ENCODE measurements at places on chromosomes 3 and 15.

DNA sequence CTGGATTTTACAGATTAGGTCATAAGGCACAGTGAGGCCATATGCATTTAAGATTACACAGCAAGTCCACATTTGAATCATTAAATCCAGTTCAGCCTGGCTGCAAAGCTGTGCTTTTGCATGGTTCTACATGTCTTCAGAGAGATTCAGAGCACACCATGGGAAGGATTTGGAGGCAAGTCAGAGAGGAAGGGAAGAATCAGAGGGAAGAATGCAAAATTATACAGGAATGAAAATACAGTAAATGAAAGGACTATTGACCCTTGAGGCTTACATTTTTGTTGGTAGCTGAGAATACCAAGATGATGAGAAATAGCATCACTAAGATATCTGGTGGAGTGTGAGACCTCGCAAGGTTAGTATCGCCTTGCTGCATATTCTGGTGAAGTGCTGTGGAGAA lies 13.9 kb downstream of the FILIP1L start:
- DNase-seq: no peak

GRCh38 chr3:151371526-151371925 lies 13.0 kb downstream of the P2RY12 start:
- DNase-seq: no peak

GRCh38 chr15:64058279-64058678 lies 12.0 kb upstream of the DAPK2 start:
- no peak for DNase-seq

- no peak for DNase-seq
These were observed 5.5 kb downstream of the CCPG1 start for GRCh38 chr15:55402707-55403106.

DNA sequence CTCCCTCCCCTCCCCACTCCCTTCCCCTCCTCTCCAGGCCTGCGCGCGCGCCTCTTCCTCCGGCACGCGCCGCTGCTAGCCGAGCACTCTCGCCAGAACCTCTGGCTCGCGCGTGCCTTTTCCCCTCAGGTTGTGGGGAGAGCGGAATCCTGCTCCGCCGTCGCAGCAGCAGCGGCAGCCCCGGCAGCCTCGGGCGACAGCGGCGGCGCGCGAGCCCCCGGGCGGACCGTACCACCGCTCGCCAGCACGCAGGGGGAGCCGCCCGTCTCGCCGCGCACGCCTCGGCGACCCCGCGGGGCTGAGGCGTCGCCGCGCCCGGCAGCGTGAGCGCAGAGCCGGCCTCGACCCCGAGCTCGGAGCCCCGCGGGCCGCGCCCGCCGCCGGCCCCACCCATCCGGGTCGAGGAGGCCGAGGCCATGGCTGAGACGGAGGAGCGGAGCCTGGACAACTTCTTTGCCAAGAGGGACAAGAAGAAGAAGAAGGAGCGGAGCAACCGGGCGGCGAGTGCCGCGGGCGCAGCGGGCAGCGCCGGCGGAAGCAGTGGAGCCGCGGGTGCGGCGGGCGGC lies at the start of gene CDV3:
TSS of gene CDV3 (plus strand) at position 58 of the 566 bp plus-strand sequence. CDS start at position 417, 359 bp downstream.
- peak; percentile 53 for DNase-seq

GRCh38 chr3:117666325-117666724 lies 956.7 kb downstream of the TUSC7 start:
- no peak for DNase-seq

DNA sequence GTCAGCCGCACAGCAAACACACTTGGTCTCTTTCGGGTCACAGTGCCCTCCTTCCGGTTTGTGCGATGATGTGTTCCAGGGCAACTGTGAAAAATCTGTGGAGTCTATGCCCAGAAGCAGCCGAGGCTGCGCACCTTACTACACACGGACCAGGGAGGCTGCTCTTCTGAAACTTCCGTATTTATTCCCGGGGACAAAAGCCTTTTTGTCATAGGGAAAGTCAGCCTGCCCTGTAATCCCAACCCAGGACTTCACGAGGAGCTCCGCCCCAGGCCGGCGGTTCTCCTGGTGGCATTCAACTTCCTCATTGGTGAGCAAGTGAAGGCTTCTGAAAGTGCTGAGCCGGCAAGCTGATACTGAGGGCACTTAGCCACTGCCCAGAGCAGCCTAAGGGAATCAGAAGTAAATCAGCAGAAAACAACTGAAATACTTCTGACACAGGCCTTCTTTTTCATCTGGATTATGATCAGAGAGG lies 126.5 kb downstream of the FMN1 start:
- DNase-seq: peak; percentile 95

- peak; percentile 65 for DNase-seq
These were observed 51.1 kb downstream of the SERP1 start for GRCh38 chr3:150495149-150495548.

DNA sequence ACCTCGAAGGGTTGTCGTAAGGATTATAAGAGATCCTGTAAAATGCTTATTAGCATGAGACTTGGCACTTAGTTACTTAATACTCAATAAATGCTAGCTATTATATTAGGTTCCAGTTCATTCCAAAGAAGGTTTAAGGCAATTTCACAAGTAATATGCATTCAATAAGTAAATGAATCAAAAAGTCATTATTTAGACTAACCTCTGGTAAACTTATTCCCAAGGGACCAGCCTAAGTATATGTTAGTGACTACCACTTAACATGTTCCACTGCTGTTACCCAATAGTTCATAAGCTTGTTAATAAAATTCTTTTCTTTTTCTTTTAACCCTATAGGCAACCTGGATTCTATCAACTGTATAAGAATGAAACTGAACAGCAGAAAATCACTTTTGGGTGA lies 5.1 kb downstream of the PDCD10 start:
- no peak for DNase-seq

DNA sequence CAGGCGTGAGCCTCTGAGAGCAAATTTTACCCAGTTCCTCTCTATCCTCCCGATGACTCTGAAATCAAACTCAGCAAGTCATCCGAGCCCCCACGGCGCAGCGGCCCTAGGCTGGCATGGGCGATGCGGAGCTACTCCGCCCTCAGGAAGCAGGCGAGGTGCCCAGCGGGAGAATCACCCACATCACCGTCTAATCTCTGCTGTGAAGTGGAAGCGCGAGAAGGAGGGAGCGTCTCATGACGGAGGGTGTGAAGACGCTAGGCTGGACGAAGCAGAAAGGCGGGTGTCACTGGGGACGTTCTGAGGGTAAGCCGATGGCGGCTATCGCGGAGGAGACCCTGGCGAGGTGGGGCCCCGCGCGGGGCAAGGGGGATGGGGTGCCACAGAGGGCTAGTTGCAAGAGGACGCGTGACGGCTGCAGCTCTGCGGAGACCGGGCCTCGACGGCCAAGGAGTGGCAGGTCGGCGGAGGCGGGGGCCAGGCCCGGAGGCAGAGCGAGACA lies 9.1 kb upstream of the GNAI2 start:
- DNase-seq: no peak

- no peak for DNase-seq
These were observed 101.2 kb upstream of the KLF13 start for GRCh38 chr15:31225356-31225955.

GRCh38 chr15:81560405-81560804 lies 186.4 kb upstream of the TMC3 start:
- DNase-seq: no peak

GRCh38 chr15:62818691-62819090 lies 223.9 kb upstream of the TPM1 start:
- DNase-seq: no peak

DNA sequence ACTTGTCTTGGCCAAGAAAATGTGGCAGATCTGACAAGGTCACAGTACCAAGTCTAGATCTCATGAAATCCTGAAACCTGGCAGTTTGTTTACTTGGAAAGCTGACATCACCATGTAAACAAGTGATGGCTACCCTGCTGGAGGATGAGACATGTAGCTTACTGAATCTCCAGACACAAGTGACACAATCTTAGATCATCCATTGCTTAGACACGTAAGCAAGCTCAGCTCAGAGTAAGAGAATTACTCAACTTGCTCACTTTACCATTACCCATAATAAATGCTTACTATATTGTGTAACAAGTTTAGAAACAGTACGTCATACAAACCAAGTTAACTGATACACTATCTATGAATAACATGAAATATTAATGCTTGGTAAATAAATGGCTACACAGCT lies 263.8 kb downstream of the TBC1D5 start:
- DNase-seq: no peak

DNA sequence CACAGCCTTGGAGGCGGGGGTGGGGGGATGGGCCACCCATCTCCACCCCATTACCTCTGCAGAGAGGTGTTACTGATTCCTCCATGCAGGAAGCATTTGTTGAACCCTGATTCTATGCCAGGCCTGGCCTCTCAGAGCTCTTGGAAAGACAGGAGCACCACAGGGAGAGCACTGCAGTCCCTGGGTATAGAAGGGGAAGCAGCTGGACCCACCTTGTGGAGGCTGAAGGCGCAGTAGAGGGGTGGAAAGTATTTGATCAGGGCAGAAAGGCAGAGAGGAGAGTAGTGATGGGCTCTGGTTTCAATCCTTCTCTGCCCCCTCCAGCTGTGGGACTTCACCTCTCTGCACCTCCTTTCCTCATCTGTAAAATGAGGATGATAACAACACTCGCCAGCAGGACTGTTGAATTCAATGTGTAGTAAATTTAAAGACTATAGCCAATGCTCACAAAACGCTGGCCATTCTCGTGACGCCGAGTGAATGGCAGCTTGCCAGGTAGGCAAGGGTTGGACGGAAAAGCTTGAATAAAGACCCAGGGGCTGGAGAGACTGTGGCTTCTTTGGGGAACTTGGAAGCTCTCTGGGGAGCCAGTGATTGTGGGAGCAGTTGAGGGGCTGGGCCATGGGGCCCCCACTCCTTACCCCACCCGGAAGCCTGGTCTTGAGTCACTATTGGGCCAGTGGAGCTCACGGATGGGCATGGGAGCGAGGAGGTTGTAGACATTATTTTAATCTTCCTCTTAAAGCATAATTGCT lies 8.0 kb upstream of the CCDC33 start:
- no peak for DNase-seq

GRCh38 chr15:24764375-24765171 lies 89.0 kb downstream of the NPAP1 start:
- no peak for DNase-seq

GRCh38 chr3:135412475-135412874 lies 553.1 kb upstream of the PPP2R3A start:
- DNase-seq: no peak

- no peak for DNase-seq
These were observed 121.5 kb downstream of the OXNAD1 start for GRCh38 chr3:16386561-16386960.

DNA sequence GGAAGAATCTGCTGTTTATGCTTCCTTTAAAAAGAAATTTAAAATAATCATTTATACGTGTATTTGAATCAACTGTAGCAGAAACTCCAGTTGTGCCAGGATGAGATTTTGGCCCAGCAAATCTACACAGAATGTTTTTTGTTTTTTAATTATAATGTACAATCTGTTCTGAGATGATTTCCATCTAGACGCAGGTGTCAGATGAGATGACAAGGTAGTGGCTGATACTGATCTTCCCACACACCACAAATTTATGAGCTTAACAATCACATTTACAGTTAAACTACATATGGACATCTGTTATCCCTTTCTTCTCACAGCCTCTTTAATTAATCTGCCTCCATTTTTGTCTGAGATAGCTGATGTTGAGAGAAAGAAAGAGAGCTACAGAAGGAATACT lies 23.6 kb downstream of the DCLK3 start:
- DNase-seq: no peak

DNA sequence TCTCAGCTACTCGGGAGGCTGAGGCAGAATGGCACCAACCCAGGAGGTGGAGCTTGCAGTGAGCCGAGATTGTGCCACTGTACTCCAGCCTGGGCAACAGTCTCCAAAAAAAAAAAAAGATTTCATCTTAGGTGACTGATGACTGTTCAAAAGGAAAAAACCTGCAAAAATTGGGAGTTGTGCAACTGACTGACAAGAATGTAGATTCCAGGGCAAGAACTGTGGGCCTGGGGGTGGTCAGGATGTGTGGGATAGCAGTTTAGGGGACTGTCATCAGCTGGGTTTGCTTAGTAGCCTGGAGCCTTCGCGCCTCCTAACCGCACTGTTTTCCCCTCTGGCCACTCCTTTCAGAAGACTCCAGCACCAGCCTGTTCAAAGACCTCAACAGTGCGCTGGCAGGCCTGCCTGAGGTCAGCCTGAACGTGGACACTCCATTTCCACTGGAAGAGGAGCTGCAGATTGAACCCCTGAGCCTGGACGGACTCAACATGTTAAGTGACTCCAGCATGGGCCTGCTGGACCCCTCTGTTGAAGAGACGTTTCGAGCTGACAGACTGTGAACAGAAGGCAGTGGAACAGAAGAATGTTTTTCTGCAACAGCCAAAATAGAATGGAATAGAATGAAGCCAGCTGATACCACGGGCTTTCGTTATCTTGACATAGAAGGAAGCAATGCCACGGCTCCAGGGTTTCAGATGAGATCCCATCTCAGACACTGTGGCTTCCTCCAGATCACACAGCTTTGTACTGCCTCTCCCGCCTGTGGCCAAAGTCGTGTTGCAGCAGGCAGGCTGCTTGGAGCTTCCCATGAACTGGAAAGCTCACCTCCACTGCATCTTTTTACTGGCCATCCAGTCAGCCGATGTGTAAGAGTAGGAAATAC lies 75.3 kb upstream of the BLM start:
- DNase-seq: no peak

- no peak for DNase-seq
These were observed 52.0 kb downstream of the ILDR1 start for GRCh38 chr3:121970047-121970446.

DNA sequence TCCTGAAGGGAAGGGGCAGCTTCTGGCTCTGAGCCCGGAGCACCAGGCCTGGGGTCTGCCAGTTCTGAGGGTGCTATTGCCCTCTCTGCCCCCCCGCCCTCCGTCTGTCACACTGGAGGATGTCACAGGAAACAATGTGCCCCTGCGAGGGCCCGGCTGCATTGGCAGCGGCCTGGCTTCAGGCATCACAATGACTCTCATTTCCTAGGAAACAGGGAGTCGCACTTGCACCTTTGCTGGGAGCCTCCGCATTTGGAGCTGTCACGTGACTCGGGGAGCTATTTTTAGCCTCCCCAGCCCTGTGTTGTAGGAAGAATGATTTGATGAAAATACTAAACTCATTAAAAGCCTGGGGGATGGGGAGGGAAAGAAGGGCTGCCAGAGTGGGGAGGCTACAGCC lies 518.9 kb downstream of the SHQ1 start:
- no peak for DNase-seq
